NCI-H774 (cell line): ENCODE measurements at places on chromosomes 1 and 21.

GRCh38 chr1:94411237-94411636, 7.0 kb upstream of the ABCD3 start:
- DNase-seq, result no peak

GRCh38 chr1:205751036-205751651, 1.2 kb upstream of the NUCKS1 start:
- no peak for DNase-seq

DNA sequence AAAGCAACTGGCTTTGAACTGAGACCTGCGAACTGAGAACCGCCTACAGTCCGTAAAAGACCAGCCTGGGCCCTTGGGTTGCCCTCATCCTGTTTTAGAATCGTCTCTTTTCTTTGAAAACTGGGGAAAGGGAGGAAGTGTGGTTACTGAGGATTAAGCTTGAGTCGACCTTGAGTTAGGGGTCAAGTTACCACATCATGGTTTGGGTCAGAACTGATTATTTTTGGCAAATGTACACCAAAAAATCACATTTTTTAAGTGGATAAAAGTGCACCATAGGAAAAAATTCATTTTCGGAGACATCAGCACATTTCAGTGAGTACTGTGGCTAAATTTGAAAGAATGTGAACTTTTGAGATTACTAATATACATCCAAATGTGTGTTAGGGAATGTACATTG, 76.9 kb upstream of the KAZN start:
- DNase-seq, result no peak

- DNase-seq, result no peak
These were observed 494 bp downstream of the APH1A start for GRCh38 chr1:150268340-150268704.

- DNase-seq, result no peak
These were observed 623.0 kb downstream of the NPHP4 start for GRCh38 chr1:5369223-5369622.

GRCh38 chr21:21851657-21852056, 853.4 kb downstream of the NCAM2 start:
- DNase-seq, result no peak

DNA sequence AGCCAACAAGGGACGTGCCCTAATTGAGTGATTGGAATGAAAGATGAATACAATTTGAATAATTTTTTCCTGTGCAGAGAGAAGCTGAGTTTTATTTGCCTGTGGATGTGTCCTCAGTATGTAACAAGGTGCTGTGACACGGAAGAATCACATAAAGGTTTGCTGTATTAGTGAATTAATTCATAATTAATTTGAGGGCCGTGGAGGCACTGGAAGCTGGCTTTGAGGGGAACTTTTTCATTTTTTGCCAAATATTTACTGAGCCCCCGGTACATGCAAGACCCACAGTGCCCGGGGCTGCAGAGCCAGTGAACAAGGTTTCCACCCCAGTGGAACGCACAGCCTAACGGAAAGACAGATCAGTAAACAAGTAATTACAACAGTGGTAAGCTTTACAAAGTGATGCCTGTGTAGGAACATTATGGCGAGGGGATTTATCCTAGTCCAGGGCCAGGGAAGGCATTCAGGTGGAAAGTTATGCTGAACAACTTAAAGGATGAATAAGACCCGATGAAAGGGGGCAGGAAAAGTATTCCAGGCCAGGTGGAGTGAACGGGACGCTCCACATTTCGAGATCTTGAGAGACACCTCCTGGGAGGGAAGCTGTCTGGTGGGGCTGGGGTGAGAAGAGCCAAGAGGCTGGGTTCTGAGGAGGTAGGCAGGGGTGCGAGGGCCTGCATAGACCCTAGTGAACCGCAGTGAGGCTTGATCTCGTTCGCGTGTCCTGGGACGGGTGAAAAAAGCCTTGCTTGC, 773 bp upstream of the RCC2 start:
- no peak for DNase-seq

GRCh38 chr1:58735586-58735985, 35.7 kb upstream of the MYSM1 start:
- DNase-seq, result no peak

DNA sequence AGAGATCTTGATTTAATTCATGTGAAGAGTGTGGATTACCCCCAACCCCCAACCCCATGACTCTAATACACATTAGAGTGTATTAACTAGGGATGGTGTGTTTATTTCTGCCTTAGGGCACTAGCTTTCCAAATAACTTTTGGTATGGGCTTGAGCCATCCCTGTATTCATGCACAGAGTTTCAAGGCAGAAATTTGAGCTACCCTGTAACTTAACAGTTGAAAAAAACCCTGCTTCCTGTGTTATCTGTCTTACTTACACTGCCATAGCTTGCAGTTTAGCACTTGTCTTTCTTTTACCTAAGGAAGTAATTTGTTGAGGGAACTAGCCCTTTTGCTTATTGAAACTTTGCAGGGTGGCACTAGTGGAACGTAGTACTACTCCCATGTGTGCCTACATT, 6.3 kb downstream of the SRSF11 start:
- no peak for DNase-seq

DNA sequence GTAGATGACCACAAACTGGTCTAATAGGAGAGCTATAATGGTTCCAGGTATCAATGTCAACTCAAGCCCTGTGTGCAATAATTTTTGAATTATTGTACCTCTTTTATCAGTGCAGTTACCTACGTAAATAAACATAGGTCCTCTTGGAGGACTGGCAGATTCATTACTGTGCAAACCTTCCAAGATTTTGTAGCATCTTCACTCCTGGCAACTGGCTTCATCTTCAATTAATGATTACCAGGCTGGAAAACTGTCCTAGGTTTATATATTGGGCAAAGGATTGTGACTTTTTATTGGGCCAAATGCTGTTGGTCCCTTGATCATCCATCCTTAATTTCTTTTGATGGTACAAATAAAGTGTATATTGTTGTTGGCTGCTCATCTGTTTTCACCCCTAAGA, 35.6 kb downstream of the C4BPA start:
- DNase-seq, result no peak

DNA sequence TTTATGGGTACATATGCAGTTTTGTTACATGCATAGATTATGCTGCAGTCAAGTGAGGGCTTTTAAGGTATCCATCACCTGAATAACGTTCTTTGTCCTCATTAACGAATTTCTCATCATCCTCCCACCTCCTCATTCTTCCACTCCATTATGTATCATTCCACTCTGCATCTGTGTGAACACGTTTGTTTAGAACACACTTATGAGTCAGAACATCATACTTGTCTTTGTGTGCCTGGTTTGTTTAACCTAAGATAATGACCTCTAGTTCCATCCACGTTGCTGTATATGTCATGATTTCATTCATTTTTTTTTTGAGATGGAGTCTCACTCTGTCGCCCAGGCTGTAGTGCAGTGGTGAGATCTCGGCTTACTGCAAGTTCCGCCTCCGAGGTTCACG, 6.7 kb upstream of the MPC2 start:
- no peak for DNase-seq

- no peak for DNase-seq
These were observed 6.7 kb upstream of the TXLNA start for GRCh38 chr1:32172621-32173245.

GRCh38 chr21:32303385-32303784, 4.7 kb downstream of the MRAP start:
- no peak for DNase-seq

GRCh38 chr1:219076326-219076937, 97.2 kb upstream of the LYPLAL1 start:
- no peak for DNase-seq

DNA sequence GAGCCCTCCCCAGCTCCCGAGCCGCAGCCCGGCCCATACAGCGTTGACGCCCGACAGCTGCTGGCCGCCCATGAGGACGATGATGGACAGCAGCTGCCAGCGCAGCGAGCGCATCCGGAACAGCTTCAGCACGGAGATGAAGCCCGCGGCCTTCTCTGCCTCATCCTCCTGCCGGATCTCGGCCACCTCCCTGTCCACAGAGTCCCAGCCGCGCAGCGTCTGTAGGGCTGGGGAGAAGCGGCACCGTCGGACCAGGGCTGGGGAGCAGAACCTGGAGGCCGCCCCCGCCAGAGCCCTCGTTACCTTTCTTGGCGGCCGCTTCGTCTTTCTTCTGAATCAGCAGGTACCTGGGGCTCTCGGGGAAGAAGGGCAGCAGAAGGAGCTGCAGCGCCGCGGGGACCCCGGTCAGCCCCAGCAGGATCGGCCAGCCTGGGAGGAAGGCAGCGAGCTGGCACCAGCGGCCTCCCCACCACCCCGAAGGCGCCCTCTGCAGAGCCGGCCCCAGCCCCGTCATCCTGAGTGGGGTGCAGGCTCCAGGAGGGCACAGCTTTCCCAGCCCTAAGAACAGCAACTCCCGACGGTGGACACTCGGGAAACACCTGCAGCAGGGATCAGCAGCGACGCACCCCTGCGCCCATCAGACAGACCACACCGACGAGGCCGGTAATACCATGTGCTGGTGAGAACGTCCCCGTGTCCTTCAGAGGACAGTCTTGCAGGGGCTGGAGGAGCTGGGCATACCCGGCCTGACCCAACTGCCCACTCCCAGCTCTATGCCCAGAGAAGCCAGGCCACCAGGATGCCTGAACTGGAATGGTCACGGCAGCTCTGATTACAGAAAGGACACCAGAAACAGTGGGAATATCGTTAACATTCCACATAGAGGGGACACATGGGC, 13.8 kb upstream of the SLC2A7 start:
- no peak for DNase-seq

DNA sequence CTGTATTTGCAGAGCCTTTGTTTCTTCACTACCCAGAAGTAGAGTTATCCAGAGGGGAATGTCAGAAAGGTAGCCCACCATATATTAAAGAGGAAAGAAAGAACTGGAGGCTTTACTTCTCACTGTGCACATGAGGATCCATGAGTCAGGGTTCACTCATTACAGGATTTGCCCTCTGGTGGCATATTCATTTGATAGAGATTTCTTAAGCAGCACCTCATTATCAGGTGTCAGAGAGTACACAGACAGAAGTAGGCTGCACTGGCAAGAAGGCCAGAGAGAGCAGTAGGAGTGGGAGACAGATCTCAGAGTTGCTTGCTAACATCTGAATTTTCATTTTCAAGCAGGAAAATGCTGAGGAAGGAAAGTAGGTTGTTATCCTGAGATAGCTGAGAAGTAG, 123.8 kb downstream of the PIK3R3 start:
- DNase-seq, result no peak
